NCI-H748 treated with DMSO at 0.1 percent for 48 hours (cell line): ENCODE measurements at places on chromosomes 3 and 15.

GRCh38 chr3:79019137-79019923, 748.5 kb downstream of the ROBO1 start:
- peak; percentile 68 for DNase-seq

DNA sequence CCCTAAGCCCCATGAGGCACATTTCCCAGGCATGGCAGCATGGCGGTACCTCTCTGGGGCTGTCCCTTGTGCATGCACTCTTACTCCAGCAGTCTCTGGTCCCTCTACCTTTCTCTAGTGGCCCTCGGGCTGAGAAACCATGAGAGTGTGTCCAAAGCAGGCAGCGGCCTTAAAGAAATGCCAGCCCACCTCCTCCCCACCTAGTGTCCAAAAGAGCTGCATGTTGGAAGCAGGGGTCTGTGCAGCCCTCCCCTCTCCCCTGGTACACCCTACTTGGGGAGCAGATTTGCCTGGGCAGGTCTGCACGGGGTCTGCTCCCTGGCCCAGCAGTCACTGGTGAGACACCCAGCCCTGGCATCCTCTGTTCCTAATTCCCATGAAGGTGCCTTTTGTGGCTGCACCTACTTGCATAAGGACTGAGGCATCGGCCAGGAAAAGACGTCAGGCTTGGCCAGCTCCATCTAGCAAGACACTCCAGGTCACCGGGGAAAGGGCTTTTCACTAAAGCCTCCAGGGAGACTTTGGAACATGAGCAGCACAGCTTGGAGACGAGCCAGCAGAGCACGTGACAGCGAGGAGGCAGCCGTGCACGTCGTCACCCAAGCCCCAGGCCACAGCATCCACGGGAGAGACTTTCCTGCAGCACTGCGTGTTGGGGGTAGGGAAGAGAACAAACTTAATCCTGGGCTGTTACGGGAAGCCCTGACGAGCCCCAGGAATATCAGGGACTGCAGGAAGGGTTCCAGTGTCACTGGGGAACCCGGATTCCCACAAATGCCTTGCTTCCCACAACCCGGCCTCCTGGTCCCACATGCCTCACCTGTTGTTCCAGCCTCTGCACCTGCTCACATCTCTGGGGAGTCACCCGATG, 38.8 kb downstream of the TM2D3 start:
- no peak for DNase-seq

GRCh38 chr3:38649500-38650247, at the start of gene SCN5A:
Gene SCN5A (minus strand): TSS chr3:38649687. CDS start chr3:38633307, 16,380 bp downstream.
- no peak for DNase-seq

GRCh38 chr3:196115678-196116083, 33.8 kb upstream of the TFRC start:
- DNase-seq: no peak

DNA sequence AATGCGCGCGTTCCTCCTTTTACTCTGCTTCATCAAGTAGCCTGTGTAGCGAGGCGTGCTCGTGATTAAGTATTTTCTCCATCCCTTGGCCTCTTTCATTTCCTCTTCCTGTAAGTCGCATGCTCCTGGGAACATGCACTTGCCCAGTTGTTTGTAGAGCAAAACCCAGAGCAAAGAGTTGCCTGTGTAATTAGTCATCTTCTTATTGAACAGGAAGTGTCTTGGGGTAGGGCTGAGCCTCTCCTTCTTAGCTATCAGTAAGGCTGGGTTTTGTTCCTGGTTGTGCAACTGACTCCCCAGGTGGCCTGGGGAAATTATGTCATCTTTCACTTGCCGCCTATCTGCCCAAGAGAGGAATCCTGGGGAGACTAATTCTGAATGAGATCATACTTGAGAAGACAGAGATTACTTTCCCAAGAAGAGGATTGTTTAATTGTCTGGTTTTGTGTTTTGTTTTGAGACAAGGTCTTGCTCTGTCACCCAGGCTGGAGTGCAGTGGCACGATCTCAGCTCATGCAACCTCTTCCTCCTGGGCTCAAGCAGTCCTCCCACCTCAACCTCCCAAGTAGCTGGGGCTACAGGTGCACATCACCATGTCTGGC, 14.9 kb downstream of the LIPH start:
- no peak for DNase-seq

DNA sequence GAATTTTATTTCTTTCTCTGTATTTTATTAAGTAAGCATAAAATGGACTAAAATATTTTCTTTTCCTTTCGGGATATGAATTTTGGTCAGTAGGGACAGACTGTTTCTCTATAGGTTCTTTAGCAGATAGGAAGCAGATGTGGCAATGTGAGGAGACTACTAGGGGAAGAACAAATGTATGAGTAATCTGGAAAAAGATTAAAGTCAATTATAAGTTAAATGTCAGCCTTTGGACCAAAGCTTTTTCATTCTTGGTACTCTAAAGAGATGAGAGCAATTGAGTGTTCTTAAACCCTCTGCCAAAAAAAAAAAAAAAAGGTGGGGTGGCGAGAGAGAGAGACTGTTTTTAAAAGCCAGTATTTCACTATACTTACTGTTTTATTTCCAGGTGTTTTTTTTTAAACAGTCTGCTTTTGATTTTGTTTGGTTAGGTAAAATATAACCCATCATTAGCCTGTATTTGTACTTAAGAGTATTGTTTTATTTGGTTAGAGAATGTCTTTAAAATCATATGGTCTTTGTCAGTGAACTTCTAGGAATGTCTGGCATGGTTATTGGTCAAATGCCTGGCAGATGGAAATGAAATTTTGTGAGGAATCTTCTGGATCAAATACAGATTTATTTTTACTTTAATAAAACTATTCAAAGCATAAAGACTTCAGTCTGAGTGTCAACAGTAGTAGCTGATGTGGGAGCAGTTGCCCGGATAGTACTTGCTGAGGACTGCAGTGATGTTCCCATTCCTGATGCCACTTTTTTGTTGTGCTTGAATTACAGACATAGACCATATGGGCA, 63.8 kb downstream of the LRRC49 start:
- no peak for DNase-seq

GRCh38 chr15:61227269-61227949, 1.7 kb downstream of the RORA start:
- no peak for DNase-seq

DNA sequence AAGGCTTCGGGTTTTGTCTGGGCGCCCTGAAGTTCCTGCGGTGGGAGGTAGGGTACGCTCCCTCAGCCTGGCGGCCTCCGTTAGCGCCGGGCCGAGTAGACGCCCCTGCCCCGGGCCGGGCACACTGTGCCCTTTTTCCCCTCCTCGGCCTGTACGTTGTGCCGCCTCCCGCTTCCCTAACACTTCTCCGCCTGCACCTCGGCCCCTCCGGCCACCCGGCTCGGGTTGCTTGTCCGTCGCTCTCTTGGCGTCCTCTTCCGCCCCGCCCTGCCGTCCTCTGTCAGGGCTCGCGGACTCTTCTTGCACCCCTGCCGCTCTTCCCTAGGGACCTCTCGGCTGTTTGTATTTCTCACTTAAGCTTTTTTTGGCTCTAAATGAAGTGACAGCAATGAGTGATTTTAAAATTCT, 384 bp downstream of the KNL1 start:
- DNase-seq: no peak

DNA sequence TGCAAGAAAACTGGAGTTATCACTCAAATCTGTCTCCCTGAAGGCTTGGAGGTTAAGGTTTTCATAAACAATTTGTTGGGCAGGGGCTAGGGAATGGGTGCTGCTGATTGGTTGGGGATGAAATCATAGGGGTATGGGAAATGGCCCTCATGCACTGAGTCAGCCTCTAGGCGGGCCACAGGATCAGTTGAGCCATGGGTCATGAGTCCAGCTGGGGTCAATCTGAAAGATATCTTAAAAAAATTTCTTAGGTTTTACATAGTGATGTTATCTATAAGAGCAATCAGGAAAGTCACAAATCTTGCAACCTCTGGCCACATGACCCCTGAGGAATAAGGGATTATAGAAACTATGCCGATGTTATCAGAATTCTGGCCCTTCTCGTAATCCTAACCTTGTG, 491.7 kb downstream of the ZIC1 start:
- no peak for DNase-seq

DNA sequence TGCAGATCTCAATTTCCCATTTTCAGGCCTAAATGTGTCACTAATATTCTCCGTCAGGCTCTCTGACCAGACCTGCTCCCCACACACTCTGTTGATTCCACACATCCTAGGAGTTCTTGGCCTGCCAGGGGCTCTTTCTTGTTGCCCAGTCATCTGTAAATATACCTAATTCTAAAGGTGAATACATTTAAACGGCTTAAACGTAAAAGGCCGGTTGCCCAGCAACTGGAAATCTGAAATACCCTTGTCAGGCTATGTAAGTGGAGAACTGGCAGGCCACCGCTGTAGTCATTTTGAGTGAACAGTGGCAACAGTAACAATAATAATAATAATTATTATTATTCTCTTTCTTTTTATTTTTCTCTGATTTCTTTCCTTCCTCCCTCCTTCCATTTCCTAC, 302.7 kb downstream of the AGBL1 start:
- DNase-seq: peak; percentile 22

DNA sequence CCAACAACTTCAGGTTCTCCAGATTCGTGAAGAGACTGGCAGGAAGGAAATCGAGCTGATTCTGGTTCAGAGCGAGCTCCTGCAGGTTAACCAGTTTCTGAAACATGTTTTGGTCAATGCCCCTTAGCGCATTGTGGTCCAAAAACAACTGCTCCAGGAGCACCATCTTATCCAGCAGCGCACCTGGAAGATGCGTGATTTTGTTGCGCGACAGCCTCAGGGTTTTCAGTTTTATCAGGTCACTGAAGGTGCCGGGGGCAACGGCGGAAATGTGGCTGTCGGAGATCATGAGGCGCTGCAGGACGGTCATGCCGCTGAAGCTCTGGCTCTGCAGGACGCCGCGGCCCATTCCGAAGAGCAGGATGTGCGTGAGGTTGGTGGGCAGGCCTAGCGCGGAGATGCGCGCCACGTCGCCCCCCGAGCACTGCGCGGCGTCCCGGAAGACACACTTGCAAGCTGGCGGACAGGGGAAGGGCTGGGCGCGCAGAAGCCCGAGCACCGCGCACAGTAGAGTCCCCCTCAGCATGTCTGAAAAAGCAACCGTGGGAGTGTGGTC, 1.2 kb downstream of the GP5 start:
- DNase-seq: no peak

GRCh38 chr3:51102396-51102795, 282.7 kb upstream of the MANF start:
- no peak for DNase-seq

GRCh38 chr3:185677146-185677829, 91.2 kb downstream of the SENP2 start:
- no peak for DNase-seq

DNA sequence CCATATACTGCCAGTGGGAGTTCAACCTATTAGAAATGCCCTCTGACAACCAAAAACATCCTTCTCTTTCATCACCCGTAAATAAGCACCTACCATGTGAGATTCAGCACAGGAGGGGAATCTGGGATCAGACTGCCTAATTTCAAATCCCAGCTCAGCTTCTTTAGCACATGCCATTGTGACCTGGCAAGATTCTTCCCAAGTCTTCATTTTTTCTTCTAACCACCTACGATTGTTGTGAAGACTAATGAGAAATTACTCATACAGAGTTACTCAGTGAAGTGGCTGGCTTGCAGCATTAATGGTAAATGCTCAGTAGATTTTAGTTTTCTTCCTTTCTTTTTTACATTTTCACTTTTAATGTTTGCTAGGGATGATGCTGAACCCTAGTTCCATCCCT, 176.7 kb downstream of the PDZRN3 start:
- no peak for DNase-seq

- DNase-seq: no peak
Measured at GRCh38 chr3:172084871-172085556, 45.6 kb downstream of the FNDC3B start.

DNA sequence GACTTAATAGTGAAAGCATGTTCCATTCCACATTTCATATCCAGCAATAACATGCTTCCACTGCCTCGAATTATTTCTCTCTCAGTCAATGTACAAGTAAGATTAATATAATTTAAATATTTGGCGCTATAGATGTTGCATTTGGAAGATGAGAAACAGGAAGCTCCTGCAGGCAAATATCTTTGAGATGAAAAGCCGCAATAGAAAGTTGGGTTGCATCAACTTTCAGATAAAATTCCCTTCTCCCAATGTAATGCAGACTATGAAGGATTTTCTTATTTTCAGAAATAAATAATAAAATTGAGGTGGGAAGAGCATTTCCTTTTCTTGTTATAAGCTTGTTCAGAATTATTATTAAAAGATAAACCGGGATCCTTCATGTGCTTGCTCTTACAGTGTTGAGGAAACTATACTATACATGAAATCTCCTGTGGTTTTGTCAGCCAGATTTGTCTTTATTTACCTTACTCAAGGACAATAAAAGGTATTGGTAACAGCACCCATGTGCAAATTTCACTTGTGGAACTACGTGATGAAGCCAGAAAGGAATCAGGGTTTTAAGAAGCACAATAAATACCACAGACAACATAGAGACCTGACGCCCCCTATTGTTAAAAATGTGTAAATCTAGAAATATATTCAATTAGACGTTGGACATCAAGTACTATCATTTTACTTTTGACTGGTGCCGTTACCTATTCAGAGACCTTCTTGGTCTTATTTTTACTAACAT, 307.0 kb downstream of the ARPP21 start:
- no peak for DNase-seq

DNA sequence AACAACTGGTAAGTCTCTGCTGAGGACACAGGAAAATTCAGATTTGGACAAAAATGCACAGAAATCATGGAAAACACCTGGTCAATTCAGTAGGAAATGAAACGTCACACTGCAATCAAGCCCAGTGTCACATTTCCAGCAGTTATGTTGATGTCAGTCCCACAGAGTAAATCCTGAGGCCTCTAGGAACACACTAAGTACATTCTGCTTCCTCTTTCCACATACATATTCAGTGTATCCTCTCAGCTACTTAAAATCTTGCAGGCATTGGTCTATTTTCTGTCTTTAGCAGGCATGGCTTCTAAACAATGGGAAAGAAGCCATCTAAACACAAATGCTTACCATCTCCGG, 207.8 kb downstream of the PLCL2 start:
- no peak for DNase-seq

DNA sequence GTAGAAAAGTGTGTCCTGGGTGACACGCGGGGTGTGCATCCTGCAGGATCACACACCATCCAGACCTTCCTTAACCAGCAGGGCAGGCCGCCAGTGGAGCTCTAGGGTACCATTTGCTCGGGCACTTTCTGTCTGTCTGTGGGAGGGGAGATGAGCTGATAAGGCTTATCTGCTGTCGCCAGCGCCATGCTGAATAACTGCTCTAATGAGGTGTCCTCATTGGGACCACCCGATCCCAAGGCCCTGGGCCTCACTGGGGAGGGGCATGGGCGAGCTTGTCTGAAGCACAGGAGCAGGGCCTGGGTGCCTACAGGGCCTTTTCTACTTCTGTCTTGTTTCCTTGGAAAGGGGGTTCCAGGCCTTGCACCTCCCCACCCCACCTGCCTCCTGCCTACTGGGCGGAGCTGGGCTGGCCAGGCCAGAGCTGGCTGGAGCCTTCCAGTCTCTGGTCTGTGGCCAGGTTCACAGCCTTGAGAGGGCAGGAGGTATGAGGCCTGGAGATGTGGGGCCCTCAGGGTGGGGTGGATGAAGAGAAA, 2.5 kb upstream of the GATA2 start:
- no peak for DNase-seq
